ENCODE measurements at places on chromosomes 5 and 9. TPM values are rescaled to one million over a fixed set of nuclear protein-coding genes. Genes with fewer than 3 reads are reported as not detected.
A peak's percentile ranks its signal among the peaks of the same experiment; 100 is the strongest.

GRCh38 chr5:149453618-149454415 lies 74.7 kb upstream of the IL17B start:
- no peak overlapping the region for H3K27ac ChIP-seq
- peaks cover 6% of the 10 kb centered on the region for H3K4me1 ChIP-seq

DNA sequence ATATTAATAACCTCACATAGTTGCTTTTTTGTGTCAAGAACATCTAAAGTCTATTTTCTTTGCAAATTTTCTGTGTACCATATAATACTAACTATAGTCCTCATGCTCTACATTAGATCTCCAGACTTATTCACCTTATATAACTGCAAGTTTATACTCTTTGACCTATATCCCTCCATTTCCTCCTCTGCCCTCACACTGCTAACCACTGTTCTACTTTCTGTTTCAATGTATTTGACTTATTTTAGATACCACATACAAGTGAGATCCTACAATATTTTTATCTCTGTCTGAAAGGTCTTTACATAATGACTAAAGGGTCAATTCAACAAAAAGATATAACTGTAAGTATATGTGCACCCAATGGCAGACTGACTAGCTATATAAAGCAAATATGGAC lies 789.7 kb upstream of the ZNF608 start:
- no peak overlapping the region for H3K27ac ChIP-seq
- H3K4me1 ChIP-seq = no peaks in the 10 kb centered on the region
- no peaks in the 10 kb centered on the region for H3K27me3 ChIP-seq

DNA sequence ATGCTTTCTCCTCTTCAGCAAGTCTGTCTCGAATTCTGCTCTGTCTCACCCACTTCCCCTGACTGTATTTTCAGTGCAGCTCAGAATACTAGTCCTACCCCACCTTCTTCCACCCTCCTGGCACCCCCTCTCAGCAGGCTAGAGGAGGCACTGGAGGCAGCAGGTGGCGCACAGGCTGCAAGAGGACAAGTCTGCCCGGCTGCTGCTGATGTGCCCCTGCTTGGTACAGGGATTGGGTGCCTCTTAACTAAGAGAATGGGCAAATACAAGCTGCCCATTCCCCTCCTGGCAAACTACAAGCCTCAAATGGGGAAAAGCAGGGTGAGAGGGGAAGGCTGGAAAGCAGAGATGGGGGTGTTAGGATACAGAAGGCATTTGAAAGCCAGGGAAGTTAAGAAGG lies 5.1 kb downstream of the TLN1 start:
- DNase-seq = peak; percentile 35
- no peak overlapping the region for H3K4me3 ChIP-seq
- H3K36me3 ChIP-seq = peaks cover 20% of the 10 kb centered on the region
- H3K27me3 ChIP-seq = no peaks in the 10 kb centered on the region

- H3K36me3 ChIP-seq = no peaks in the 10 kb centered on the region
- no peak overlapping the region for H3K27ac ChIP-seq
- DNase-seq = no peak
- H3K4me3 ChIP-seq = no peak overlapping the region
- no peaks in the 10 kb centered on the region for H3K4me1 ChIP-seq
Measured at GRCh38 chr5:20500546-20500945, 512.5 kb upstream of the CDH18 start.

The CCL28 gene
- total RNA-seq = 15.0 TPM

The CCIN gene
- not detected for total RNA-seq
